ENCODE measurements at places on chromosomes 12 and 14.

- DNase-seq, result no peak
These were observed 51.0 kb downstream of the PTGER2 start for GRCh38 chr14:52365071-52365470.

DNA sequence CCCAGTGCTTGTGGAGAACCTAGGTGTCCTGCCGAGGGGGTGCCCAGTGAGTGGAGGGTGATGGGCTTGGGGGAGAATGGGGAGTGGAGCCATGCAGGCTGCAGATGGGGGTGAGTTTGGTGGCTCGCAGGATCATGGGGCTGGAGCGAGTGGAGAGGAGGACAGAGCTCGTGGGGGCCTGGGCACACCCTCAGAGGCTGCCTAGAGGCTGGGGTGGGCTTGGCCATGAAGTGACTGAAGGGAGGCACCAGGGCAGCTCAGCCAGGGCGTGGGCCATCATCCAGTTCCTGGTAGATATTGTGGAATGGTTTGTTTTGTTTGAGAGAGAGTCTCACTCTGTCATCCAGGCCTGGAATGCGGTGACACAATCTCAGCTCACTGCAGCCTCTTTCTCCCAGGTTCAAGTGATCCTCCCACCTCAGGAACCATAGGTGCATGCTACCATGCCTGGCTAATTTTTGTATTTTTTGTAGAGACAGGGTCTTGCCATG, 43.4 kb upstream of the AMN start:
- DNase-seq, result no peak

- no peak for DNase-seq
These were observed 175.7 kb downstream of the C12orf50 start for GRCh38 chr12:87853448-87854003.

GRCh38 chr12:19624491-19624890, 185.2 kb downstream of the AEBP2 start:
- DNase-seq, result no peak

- no peak for DNase-seq
These were observed 937.8 kb downstream of the BCL11B start for GRCh38 chr14:98334186-98334585.

DNA sequence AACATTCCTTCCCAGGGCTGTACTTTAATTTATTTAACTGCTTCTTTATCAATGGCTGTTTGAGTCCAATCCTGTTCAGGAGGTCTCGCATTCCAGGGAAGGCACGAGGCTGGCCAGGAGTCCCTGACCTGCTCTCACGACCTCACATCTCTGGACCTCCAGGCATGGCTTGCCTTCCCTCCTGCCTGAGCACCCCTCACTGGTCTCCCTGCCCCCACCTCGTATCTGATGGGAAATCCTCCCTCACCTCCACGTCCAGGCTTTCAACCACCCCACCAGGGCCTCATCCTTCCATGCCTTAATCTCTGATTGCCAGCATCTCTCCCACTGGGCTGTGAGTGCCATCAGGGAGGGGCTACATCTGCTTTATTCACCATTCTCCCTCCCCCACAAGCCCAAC, 29.0 kb downstream of the PRKAB1 start:
- DNase-seq, result no peak

GRCh38 chr12:5723071-5723470, 222.0 kb downstream of the ANO2 start:
- DNase-seq, result no peak

- DNase-seq, result no peak
These were observed 65.0 kb downstream of the CDK17 start for GRCh38 chr12:96335270-96335669.

DNA sequence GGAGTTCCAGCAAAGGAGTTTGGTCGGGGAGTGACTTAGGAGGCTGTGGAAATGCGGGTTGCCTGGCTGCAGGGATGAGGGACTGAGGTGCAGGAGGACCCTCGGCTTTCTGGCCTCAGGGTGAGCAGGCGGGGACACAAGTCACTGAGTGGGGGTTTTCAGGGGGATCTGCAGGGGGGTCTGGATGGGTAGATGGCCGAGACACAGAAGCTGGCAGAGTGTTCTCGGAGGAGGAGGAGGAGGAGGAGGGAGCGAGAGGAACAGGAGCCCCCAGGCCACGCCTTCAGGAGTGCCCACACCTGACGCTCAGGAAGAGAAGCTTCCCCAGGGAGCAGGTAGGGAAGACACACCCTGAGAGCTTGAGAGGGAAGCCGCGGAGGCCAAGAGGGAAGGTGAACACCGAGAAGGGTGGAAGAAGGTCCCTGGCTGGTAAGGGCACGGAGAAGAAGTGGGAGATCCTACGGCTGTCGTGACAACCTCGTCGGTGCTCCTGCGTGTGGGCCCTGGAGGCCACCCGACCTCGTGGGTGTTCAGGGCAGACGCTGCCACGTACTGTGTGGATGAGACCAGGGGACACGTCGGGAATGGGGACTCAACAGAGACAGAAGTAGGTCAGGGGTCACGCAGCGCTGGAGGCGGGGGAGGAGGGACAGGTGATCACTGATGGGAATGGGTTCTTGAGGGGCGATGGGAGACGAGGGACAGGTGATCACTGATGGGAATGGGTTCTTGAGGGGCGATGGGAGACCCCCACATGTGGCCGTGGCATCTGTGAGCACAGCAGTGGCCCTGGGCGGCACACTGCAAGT, 109.4 kb downstream of the PIWIL1 start:
- no peak for DNase-seq

- DNase-seq, result no peak
These were observed 20.8 kb upstream of the CD27 start for GRCh38 chr12:6424008-6424347.

DNA sequence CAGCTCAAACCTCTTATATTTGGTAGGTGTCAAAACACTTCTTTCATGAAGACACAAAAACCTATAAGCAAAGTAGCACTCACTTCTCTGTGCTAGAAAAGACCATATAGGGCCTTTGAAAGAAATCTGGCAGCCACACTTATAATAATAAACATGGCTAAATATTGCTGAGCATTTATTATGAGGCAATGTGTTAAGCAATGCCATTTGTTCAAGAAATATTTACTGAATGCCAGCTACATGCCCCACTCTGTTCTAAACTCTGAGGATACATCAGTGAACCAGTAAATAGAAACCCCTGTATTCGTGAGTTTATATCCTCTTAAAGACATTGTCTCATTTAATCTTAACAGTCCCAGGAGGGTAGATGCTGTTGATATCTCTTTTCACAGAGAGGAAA, 52.0 kb downstream of the RNFT2 start:
- DNase-seq, result no peak

- DNase-seq, result no peak
These were observed 91.4 kb downstream of the CHGA start for GRCh38 chr14:93014058-93015023.

- DNase-seq, result no peak
These were observed 46.6 kb upstream of the PLEKHG6 start for GRCh38 chr12:6263931-6264330.

GRCh38 chr12:10740182-10740581, 17.1 kb upstream of the YBX3 start:
- DNase-seq, result no peak

DNA sequence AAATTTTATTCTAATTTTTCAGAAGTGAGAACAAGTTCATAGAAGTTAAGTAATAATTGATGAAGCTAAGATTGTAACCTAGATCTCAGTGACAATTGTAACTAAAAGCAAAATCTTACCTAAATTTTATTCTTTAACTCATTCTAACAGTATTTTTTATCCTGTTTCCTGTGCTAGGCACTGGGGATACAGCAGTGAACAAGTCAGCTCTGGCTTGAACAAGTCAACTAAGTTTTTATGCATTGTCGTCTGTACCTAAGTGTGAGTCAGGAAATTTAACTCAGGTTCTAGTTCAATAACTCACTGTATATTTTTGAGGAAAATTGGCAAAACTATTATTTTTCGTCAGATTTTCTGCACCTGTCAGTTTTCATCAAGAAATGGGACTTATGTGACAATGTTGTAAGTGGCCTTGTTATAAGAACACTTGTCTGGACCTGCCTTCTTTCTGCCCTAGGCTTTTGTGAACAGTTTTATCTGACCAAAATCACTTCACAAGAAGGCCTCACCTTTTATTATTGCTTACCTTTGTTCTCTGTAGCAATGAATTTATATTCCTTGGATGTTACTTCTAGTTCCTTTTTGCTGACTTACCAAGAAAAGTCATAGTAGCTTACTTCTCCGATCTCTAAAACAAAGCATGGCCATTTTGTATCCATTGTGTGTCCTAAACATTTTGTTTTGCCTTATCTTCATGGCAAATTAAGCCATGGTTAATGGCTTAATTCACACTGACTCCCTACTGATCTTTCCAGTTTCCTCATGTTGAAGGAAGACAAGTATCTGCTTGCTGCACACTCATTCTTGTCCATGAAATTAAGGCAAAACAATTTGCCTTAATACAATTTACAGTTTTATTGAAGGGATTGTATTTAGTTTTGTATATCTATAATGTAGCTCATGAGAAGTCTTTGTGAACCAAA, 2.7 kb downstream of the TMTC3 start:
- DNase-seq, result no peak

GRCh38 chr14:68247676-68248268, 428.2 kb downstream of the RAD51B start:
- DNase-seq, result no peak

DNA sequence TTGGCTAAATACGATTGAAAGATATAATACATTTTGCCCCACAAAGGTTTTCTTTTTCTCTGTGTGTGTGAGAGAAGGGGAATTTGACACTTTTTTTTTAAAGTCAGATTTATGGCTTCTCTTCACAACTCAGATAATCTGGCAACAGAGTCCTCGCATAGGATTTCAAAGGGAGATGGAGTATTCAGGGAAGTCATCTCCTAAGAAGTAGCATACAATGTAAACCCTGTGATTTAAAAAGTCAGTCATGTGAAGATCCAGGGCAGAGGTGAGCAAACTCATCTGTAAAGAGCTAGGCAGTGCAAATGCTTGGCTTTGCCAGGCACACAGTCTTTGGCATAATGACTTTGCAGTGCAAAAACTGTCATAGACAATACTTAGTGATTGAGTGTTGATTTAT, 1526.3 kb downstream of the AACS start:
- no peak for DNase-seq

DNA sequence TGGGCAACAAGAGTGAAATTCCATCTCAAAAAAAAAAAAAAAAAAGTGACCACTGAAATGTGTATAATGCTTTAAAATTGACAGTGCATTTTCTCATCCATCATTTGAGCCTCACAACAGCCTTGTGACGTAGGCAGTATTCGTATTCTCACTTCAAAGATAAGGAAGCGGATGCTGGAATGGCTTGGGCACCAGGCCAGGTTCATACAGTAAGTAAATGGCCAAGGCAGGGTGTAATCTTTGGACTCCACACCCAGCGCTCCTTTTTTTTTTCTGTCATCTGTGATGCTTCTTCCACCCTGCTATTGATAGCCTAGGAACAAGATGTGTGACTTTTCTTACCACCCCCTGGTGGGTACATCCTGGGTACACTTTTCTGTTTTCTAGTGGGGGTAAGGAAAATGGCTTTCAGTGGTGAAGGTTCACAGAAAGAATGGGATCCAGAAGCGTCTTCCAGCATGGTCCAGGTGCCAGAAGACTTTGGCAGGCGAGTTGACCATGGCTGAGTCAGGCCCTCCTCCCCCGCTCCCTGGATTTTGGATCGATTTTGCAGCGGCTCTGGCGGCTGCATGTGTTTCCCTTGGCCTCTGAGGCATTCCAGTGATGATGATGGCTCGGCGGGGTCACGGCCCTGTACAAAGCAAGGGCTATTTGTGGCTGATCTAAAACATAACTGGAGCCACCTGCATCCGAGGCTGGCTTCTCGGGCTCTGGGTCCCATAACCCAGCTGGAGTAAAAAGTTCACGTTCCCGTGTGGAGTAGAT, 110.6 kb downstream of the CACNA1C start:
- DNase-seq, result no peak

DNA sequence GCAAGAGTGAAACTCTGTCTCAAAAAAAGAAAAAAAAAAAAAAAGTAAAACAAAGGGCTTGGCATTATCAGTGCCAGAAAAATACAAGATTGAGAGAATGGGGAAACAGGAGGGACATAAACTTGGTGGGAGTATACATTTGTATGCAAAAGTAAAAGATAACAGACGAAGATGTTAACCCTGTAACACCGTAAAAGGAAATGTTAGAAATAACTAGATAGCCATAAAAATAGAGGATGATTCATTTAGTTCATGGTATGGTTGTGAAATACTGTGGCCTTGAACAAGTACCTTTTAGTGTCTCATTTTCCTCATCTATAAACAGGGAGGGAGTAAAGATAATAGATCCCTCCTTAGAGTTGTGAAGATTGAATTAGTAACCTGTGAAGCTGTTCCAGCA, 33.3 kb downstream of the ATP2A2 start:
- no peak for DNase-seq

DNA sequence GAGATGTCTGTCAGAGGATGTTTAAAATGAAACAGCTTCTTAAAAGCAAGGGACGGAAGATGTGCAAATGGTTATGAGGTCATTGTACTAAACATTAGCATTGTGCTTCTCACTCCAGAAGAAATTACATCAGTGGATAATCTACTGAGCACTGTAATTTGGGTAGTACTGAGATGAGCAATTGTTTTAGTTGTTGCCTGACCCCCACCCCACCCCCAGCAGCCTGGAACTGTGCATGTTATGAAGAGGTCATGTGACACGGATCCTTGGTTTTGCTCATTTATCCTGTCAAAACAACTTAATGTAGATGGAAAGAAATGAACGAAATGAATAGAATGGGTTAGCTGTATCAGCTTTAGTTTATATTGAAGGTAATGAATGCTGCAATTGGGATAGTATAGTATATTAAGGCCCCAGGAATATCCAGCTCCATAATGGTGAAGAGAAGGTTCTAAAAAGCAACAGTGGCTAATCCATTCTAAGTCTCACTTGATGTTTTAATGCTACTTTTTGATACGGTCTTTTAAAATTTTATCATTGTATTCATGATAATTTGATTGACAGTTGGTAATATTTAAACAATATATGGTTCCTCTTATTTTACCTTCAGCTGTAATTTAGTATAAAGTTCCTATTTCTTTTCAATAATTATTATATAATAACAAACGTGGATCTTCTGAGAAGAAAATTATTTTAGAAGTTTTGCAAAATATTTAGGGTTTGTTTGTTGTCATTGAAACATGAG, 58.5 kb downstream of the WNK1 start:
- DNase-seq, result peak; percentile 41

DNA sequence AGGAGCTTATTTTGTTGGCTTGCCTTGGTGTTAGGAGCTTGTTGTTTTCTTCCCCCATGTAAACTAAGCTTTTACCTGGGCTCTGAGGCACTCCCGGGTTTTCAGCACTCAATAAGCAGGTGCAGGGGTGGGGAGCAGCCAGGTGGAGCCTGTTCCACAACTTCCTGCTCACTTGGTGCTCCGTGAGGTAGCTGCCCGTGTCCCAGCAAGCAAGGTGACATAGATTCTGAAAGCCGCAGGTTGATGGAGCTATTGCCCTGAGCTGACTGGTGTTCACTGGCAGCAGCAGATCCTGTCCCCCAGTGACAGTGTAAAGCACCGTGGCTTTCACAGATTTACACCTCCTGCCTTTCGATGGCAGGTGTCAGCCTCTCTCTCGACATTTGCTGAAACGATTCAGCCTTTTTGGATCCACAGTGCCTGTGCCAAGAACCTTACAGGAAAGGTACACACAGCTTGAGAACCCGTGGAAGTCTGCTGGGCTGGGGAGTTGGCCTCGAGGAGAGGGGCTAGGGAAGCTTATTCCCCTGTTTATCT, 295.7 kb upstream of the FKBP4 start:
- no peak for DNase-seq

All from stimulated activated CD8-positive, alpha-beta memory T cell treated with anti-CD3 and anti-CD28 coated beads, Interleukin-15, amount 100 ng/mL, for 48 hours (primary cell).